DMS79 (cell line): ENCODE measurements at places on chromosomes 6 and 20.

- DNase-seq: no peak
Measured at GRCh38 chr20:60465993-60466686, 507.9 kb downstream of the CDH26 start.

DNA sequence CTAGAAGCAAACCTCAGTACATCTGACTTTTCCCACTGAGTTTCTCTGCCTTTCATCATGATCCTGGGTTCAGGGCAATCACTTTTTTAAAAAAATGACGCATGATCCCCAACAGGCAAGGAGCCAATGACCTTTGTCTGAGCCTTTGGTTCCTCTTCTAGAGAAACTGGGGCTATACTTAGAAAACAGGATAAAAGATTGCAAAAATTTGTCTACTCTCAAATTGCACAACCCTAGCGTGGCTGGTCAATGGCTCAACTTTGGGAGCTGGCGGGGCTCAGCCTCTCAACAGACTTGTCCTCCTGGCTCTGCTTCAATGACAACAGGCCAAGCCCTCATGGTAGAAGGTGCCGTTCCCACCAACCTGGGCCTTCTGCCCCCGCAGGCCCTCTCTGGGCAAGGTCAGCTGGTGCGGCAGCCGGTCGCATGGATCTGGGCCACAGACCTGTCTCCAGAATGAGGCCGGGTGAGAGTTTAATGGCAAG, 48.7 kb downstream of the PDYN start:
- no peak for DNase-seq

DNA sequence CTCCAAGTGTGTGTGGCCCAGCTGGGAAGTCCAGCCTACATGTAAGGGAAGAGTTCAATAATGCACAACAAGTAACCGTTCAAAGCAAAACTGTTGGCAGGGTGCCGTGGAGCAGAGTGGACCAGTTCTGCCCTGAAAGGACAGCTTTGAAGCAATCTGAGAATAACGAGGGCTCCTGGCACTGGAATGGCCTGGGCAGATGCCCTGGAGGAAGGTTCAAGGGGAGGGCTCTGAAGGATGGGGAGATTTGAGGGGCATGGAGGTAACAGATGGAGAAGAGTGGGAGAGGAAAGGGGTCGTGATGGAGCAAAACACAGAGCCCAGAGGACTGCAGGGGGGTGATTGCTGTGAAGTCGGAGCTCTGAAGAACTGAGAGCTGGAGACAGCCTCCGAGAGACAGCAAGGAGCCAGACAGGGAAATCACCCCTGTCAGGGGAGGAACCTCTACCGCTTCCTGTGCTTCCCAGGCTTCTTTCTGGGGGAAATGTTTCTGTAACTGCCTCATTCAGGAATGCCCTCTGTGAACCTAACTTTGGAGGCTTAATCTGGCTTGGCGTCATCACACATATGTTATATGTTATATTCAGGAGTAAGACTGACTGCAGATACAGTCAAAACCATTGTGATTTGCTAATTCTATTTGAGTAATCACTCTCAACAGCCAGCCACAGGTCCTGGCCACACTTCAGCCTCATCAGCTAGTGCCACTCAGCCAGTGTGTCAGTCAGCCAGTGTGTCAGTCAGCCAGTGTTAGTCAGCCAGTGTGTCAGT, 41.2 kb downstream of the ZC3H12D start:
- DNase-seq: no peak

DNA sequence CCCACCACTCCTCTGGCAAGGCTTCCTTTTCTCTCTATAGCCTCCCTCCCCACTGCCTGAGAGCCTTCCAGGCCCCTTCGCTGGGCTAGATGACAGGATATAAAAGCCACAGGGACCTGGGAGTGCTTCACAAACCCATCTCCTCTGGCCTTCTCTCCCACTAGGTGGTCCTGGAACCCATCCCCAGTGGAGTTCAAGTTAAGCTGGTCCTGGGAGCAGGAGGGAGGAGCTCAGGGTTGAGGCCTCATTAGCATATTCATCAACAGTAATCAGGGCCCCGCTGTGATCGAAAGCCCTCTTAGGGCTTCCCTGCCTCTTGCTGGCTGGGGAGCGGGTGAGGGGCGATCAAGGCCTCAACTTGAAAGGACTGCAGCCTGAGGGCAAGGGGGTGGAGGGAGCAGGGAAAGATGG, 9.1 kb downstream of the EBF4 start:
- DNase-seq: no peak

DNA sequence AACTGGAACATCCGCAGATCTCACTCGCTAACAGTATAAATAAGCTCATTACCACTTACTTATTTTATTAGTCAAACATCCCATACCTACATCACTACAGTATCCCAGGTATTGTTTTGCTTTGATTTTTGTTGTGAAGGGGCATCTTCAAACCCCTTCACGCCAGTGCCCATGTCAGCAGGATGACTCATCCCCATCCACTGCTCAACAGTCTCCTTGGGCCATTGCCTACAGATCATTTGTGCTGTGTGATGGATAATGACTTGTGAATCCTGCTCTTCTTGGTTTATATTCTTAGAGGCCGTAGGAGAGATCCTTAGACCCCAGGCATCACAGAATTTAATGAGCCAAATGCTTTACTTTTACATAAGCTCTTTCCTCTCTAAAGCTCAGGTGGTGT, 8.5 kb upstream of the SIRT5 start:
- DNase-seq: no peak

DNA sequence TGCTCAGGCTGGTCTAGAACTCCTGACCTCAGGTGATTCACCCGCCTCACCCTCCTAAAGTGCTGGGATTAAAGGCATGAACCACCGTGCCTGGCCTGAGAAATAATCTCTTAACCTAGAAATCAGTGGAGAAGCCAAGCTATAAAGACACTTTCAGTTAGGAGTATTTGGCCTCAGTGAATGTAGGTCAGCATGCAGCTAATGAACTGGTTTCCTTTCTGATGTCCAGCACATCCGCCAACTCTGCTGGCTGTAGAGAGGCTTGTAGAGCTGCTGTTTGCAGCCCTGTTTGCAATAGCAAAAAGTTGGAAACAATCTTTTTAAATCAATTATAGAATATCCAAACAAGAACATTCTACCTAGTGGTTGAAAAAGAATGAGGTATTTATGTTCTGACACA, 42.4 kb upstream of the ELOVL5 start:
- DNase-seq: no peak
